Activated T-helper 1 cell treated with Interleukin-2 at 50 U/mL for 16 hours (primary cell): ENCODE measurements at places on chromosomes 7 and 10.

DNA sequence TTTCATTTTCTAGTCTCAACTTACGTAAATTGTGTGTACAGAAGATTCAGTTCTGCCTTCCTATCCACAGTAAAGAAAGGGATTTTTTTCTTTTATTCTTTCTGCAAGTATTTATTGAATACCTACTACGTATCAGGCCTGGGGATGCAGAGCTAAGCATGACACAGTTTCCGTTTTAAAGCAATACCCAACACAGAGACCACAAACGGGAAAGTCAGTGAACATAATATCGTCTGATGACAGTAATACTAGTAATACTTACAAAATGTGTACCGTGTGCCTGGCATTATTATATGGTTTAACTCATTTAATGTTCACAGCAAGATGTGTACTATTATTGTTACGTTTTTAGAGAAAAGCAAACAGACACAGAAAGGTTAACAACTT, 22.4 kb downstream of the REEP3 start:
- DNase-seq = no peak

- no peak for DNase-seq
Observed at GRCh38 chr7:135846339-135846738, 97.7 kb upstream of the FAM180A start.

DNA sequence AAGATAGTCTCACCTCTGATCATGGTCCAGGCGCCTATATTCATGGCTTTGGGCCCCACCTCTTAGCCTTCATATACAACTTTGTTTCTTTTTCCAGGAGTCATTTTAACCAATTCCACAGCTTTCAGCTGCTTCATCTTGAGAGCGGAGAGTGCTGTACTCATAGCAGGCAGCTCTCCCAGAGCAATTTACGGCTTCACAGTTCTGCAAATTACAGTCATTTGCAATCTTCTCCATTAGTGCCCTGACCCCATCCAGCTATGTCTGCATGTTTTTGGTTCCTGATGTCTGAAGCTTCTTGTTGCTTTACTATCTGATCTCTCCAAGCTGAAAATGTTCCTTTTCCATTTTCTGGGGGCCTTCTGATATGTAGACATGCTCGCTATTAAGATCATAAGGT, 18.0 kb upstream of the MEST start:
- DNase-seq = no peak

DNA sequence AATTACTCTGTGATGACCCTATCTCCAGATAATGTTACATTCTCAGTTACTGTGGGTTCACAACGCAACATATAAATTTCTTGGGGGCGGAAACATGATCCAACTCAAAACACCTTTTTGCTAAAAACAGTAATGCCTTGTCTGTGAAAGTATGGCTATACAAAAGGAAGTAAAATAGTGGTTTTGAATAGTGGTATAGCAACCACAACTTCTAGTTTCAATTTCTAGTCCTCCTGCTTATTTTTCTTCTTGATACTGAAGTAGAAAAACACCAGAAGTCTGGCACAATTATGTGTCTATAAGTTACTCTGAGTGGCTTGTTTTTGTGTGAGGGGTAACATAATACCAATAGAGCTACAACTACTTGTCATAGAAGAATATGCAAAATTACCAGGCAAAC, 21.5 kb upstream of the ZNF800 start:
- DNase-seq = no peak

GRCh38 chr10:129706523-129706922, 239.5 kb downstream of the MGMT start:
- no peak for DNase-seq

GRCh38 chr10:22978918-22979317, 51.1 kb downstream of the ARMC3 start:
- no peak for DNase-seq

- DNase-seq = no peak
Observed at GRCh38 chr10:83605783-83606630, 533.3 kb upstream of the GHITM start.

- no peak for DNase-seq
Observed at GRCh38 chr7:77791336-77791735, 6.9 kb downstream of the TMEM60 start.

DNA sequence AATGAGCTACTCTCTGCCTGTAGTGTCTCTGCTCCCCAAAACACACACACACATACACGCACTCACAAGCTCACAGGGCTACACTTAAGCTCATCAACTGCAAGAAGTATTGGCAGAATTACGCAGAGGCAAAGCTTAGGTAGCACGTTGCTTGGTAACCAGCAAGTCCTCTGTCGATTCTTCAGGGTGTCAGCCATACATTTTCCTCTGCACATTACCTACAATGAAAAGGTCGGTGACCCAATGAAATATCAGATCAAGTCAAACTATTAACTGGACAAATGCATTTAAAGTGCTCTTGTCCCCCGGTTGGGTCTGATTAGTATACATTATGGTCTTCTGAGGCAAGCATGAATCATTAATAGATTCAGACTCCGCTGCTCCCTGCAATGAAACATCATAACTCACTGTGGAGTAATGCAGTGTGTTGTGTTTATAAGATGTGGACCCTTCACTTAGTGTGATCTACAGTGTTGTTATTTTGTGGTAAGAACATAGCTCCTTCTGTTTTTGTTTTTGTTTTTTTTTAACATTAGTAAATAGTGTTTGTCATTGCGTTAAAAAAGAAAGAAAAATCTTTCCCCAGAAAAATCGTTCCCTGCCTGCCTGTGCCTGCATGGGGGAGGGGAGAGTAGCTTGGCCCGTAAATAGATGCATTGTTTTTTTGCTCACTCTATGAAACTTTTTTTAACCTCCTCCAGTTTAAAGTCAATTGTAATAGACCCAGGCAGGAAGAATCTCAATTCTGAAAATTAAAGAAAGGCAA, 325.5 kb downstream of the SFMBT2 start:
- no peak for DNase-seq

- no peak for DNase-seq
Observed at GRCh38 chr10:22649390-22649841, 65.0 kb downstream of the PIP4K2A start.

DNA sequence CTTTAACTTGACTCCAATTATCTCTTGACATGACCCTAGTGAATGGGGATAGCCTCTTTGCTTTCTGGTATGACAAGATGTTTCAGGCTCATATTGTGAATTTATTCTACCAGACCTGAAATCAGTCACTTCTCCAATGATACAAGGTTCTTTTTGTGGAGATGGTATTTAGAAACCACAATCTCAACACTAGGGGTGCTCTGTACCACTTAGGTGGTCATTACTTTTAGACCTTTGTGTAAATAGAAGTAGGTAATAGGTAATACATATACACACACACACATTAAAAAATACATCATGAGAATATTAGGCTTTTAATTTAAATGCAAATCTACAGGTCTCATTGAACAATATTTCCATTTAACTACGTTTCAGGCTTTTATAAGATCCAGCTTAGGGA, 199.0 kb upstream of the RHOBTB1 start:
- no peak for DNase-seq

DNA sequence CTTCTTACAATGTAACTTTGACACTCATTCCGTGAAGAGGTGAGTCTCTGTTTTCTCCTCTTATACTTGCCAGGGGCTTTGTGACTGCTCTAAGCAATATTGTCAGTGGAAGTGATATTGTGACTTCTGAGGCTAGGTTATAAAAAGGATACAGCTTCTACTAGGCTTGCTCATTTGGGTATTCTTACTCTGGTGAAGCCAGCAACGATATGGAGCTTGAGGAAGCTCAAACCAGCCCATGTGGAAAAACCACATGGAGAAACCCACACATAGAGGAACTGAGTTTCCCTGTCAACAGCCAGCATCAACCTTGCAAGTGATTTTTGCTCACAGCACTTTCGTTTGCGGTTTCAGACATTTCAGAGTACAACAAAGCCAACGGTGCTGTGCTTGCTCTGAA, 149.6 kb upstream of the SEMA3E start:
- DNase-seq = no peak

DNA sequence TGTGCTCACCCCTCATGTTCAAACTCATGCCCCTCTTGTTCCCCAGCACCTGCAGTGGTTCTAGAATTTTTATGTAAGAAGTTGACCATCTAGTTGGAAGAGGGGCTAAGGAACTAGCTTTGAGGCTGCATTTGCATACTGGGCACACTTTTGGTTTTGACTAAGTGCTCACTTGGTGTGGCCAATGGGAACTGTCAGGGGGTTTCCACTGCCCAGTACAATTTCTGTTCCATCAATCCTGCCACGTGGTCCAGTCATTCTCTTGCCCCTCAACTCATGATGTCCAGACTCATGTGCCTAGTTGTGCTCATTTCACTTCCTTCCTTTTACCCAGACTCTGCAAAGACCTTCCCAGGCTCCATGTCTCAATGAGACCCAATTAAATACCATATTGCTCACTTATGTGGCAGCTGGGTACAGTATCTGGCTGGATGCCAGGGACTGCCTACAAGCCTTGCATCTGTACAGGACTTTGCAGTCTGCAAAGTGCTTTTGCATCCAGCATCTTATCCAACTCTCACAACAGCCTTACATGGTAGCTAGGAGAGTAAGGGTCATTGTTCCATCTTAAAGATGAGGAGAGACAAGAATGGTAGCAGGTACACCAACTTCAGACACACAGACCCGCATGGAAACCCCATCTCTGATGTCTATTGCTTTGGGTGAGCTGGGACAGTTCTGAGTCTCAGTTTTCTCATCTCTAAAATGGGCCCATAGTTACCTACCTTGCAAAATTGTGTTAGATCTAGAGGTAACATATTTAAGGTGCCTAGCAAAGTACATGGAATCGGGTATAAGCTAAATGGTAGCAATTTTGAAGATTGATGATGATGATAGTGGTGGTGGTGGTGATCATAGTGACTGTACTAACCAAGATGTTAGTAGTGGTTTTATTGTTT, 30.1 kb upstream of the KCNMA1 start:
- DNase-seq = no peak

DNA sequence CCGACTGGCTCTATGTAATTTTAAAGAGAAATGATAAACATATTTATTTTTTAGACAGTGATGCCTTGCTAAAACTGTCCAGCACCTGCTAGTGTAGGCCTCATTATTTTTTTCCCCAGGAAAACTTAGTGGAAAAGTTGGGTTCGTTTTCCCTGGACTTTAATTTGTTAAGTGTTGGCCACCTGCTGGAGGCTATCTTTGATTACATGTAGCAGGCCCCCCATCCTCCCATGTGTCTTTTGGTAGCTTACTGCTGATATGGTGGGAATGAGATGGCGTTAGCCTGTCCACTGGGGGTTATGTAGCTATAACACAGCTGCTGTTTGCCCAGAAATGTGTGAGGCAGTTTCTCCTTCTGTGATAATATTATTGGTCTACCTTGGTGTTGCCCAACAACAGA, 265.0 kb downstream of the SORCS3 start:
- DNase-seq = no peak

DNA sequence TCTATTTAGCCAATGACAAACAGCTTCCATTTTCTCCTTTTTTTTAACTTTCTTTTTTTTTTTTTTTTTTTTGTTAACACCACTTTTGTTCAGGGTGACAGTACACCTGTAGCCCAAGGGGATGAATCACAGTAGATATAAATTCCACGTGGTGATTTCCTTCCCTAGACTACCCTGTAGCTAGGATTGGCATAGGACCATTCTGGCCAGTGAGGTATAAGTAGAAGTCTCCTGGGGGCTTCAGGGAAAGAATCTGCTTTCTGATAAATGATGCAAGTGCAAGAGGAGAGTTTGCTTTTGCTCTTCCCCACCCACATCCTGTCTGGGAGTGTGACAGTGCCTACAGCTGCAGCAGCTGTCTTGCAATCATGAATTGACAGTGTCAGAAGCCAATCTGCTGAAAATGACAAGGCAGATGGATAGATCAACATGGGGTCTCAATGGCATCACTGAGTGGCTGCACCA, 63.2 kb upstream of the TOMM7 start:
- DNase-seq = peak; percentile 9

DNA sequence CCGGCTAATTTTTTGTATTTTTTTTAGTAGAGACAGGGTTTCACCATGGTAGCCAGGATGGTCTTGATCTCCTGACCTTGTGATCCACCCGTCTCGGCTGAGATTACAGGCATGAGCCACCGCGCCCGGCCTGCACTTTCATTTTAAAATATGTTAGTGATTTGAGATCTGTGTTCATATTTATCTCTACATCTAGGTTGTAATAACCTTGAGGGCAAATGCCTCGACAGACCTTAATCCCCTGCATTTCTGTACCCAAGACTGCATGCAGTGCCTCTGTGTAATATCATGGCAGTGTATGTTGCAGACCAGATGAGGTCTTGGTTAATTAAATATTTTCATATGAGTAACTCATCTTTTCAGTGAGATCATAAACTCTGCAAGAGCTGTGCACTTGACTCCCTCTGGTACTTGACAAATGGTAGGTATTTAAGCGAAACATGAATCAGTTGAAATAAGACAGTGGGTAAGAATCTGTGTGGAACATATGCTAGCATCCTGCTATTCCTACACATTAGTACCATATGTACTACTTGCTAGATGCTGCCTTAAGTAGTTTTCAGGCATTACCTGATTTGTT, 673.9 kb upstream of the ANKRD30A start:
- no peak for DNase-seq

DNA sequence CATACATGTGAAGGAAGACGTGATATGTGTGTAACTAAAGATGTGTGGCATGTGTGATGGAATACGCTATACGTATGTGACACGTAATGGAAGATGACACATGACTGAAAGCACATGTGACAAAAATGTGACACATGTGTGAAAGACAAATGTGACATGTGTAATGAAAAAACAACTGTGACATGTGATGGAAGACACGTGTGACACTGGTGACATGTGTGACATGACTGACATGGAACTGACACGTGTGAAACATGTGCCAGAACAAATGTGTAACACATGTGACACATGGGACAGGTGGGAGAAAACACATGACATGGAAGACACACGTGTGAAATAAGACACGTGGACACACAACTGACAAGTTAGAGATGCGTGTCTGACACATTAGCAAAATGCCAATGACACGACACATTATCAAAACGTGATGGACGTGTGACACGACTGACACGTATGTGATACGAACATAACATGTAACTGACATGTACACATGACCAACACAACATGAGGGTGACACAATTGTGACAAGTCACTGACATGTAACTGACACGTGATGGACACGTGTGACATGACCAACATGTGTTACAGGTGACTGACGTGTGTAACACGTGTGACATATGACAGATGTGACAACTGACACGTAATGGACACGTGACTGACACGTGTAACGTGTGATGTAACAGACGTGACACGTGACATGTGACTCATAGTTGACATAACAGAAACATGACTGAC, 24.4 kb downstream of the CRPPA start:
- DNase-seq = no peak
